ENCODE measurements at places on chromosomes 12 and 14. TPM values are rescaled to one million over a fixed set of nuclear protein-coding genes. Genes with fewer than 3 reads are reported as not detected.
A peak's percentile ranks its signal among the peaks of the same experiment; 100 is the strongest.

DNA sequence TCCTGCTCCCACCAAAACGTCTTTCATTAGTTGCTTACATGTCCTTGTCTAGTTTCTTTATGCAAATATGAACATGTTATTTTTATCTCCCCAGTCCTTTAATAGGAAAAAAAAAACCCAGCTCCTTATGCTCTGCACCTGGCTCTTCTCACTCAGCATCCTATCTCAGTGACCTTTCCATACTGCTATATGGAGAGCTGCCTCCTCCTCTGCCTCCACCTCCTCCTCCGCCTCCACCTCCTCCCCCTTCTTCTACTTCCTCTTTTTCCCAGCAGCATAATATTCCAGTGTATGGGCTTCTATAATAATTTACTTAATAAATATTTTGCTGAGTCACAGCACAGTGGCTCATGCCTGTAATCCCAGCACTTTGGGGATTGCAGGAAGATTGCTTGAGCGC lies 31.5 kb downstream of the ABCB9 start:
- DNase-seq, result no peak

GRCh38 chr12:74456431-74456830 lies 81.2 kb upstream of the ATXN7L3B start:
- no peak for DNase-seq

The VRTN gene
- total RNA-seq, result not detected

- DNase-seq, result no peak
Observed at GRCh38 chr12:77500089-77500488, 330.6 kb upstream of the NAV3 start.

GRCh38 chr12:115354007-115354890 lies 670.3 kb upstream of the TBX3 start:
- peak; percentile 22 for DNase-seq

Measured in frontal cortex (tissue), 4 donors.